ENCODE measurements at places on chromosomes 1 and 21.

GRCh38 chr21:33966324-33966949 lies 50.8 kb upstream of the ATP5PO start:
- no peak for DNase-seq

GRCh38 chr1:22376976-22377375 lies 74.7 kb upstream of the ZBTB40 start:
- DNase-seq, result no peak

DNA sequence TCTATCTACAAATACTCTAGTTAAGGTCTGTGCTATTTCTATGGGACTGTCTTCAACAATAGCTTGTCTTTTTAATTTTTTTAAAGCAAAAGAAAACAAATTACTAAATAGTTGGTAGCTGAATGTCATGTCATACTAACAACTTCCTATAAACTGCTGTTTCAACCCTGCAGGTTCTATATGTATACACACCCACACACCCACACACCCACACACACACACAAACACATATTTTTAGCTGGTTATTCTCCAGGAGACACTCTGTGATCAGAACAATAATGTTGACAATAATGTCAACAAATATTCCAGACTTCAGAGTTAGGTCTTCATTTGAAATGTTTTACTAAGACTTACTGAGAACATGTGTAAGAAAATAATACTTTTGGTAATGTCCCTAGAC lies 66.7 kb downstream of the AK5 start:
- no peak for DNase-seq

DNA sequence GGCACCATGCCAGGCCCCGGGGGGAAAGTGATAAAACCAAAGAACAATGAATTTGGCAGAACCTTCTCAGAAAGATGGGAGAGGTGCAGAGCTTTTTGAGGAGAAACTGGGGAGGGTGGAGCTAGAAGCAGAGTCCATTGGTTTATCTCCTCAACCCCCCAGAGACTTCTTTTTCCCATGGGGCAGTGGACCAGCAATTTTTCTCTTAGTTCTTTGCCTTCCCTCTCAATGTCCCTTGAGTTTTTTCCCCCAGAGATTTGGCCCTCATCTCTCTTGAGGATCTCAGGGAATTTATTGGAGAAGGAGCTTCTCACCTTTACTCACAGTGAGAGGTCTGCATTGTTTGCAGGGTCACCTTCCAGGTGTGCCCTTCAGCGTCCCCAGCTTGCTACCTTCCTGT lies 5.3 kb upstream of the ARHGEF11 start:
- no peak for DNase-seq

DNA sequence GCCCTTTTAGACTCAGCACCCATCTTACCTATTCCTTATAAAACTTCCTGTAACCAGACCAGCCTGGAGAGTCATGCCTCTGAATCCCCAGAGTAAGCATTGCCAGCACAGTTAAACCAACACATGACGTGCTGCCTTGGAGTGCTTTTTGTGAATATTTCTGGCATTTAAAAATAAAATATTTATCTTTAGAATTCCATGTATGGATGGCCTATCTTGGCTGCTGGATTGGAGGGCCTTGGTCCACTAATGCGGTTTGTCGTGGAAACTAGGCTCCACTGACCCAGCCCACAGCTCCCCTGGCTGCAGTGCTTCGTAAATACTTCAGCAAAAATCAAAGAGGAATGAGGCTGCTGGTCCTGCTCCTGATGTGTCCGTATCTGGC lies 17.5 kb downstream of the MTARC1 start:
- DNase-seq, result no peak

DNA sequence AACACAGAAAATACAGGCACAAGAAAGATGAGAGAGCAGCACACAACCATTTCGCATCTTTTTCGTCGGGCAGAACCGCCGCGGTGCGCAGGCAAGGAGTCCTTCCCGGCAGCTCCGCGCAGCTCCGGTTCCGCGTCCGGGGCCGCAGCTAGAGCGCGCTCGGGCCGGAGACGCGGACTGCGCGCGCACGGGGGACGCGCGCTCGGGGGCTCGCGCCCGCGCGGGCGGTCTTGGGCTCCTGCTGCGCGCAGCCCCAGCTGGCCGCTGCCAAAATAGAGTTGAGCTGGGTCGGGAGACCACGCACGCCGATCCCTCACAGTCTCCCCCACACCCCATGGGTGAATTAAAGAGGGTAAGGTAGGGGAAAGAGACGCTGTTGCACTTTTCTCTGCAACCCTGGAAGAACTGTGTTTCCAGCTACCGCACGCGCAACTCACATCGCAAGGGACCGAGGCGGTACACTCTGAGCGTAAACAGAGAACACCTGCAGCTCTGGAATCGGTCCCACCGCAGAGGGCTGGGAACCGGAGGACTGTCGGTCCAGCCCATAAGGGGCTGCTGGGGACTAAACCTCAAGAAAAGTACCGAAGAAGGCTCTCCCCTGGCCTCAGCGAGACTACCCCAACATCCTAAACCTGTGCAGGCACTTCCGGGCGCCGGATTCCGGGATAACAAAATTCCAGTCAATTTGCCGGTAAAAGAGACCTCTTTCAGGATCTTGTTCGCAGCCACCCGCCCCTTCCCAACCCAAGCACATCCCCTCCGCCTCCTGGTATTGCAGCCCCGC lies 1.7 kb downstream of the NR5A2 start:
- DNase-seq, result no peak
